ENCODE measurements at places on chromosomes 2 and 18.

- no peak for DNase-seq
Observed at GRCh38 chr2:24659862-24660261, 133.3 kb downstream of the PTRHD1 start.

- DNase-seq: no peak
Observed at GRCh38 chr2:142873831-142874287, 3.6 kb upstream of the KYNU start.

DNA sequence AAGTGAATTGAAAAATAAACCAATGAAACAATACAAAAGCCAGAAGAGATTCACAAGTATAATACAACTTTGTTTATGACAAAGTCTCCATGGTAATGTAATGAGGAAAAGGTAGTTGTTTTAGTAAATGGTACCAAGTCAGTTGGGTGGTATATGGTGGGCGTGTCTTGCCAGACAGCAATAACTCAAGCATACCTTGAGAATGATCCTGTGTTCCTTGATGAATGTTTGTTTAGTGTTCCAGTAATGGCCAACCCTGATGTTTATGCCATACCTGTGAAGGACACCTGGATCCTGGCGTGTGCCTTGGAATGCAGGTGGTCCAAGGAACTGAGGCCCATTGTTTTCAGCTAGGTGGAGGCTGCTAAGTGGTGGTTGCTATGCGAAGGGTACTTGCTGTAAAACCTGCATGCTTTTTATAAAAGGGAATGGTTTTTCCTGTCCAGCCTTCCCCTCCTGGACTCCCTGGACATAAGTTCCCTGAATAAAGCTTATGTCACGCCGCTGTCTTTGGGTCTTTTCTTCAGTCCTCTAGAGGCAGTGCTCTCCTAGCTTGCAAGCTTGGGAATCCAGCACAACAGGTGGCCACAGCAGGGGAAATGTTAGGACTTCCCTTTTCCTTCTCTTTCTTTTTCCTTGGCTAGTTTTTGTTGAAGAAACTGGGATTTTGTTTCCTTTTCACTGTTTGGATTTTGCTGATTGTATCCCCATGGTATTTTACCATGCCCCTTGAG, 54.7 kb downstream of the MTA3 start:
- no peak for DNase-seq

DNA sequence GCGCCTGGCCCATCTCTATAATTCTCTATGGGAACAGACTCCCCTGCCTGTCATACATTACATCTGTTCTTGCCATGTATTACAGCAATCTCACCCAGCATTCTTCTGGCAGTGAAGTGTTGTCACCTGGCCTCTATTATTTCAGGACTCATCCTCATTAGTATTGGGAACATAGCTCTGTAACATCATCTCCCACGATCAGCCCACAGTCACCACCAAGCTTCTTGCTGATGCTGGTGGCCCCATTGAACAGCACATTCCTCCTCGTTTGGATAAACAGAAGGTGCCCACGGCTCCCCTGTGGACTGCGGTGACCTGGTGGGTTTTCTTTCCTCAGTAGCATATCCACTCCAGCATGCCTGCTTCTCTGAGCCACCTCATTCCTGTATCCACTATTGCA, 21.5 kb downstream of the CHCHD5 start:
- no peak for DNase-seq

- DNase-seq: no peak
Observed at GRCh38 chr2:144498277-144498676, 21.6 kb downstream of the ZEB2 start.

GRCh38 chr2:178700922-178701342, 106.3 kb downstream of the TTN start:
- DNase-seq: no peak

DNA sequence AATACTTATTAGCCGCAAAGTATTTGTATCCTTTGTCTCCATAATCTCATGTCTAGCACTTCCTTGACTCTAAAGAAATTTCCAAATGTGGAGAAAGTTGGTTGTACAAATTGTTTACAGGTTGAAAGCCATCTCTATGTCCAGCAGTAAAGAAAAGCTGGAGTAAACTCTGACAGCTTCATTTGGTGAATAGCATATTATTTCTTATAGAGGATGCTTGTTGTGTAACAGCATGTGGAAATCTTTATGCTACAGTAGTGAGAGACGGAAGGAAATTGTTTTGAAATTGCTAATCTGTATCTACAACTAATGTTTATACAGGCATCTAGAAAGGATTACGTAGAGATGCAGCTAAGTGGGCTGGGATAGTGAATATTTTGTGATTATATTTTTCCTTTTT, 78.5 kb downstream of the UGGT1 start:
- no peak for DNase-seq

- DNase-seq: no peak
Observed at GRCh38 chr2:27889774-27890145, 427 bp downstream of the RBKS start.

DNA sequence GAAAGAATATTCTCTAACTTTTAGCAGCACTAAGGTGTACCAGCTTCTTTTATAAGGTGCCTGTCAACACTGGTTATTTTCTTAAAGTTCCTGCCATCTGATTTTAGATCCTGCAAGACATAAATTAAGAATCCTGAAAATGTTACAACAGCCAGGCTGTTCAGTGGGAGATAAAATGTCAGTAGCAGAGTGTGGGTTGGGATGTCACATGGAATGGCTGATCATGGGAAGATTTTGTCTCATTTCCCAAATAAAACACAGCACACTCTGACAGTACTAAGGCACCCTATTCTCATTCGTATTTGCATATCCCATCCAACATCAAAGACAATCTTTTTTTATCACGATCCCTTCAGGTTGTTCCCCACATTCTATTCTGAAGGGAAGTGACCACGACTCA, 2.4 kb upstream of the COX7A2L start:
- DNase-seq: no peak

Data from posterior cingulate gyrus (tissue), 11 donors.